ENCODE measurements at places on chromosomes 12 and 14.

GRCh38 chr14:96090441-96091148, 51.4 kb downstream of the C14orf132 start:
- DNase-seq = no peak

DNA sequence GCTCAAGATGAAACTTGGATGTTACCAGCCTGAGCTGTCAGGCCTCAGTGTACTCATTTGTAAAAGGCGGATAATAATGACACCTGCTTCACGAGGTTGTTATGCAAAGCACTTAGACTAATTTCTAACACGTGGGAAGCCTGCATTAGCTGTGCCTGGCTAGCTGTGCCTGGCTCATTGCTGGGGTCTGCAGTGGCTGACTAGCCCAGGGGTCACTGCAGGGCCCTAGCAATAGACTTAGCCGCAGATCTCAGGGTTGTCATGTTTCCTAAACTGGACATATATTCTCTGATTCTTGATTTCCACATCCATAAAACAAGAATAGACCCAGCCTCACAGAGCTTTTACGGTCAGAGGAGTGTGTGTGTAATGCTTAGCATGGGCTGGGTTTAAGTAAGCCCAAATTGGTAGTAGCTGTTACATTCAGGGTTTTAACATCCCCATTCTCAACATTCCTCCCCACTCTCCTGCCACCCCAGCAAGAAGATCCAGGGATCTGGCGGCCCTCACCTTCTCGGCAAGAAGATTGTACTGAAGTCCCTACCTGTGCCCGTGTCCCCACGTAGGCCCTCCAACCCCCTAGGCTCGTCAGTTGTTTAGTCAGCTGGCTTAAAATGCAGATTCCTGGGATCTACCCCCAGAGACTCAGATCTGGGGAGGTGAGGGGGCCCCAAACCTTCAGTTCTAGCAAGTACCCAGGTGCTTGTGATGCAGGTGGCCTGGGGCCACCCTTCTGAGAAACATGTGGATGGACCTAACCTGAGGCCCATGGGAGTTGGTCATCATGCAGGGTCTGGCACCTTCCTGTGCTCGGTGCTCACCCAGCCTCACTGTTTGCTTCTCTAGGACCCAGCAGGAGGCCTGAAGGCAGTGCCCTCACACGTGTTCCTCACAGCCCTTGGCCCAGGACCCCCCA, 8.6 kb downstream of the NR4A1 start:
- DNase-seq = peak; percentile 54

GRCh38 chr12:19064713-19065112, 64.8 kb upstream of the PLEKHA5 start:
- DNase-seq = no peak

GRCh38 chr12:77847060-77847541, 16.4 kb downstream of the NAV3 start:
- DNase-seq = no peak

DNA sequence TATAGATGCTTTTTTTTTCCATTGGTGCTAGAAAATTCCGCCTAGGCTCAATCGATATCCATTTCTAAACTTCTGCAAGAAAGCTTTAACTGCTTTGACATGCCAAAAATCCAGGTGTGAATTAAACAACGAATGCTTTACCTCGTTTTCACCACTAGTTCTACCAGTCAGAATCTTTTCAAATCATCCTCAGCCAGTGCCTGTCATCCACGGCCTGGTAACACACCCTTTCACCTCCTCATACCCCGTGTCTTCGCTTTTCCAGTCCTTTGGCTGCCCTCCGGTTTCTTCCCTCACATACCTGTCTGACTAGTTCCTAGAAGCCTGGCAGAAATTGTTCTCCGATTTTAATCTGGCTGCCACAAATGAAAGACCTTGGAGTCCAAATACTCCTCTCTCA, 1.4 kb upstream of the PHC1 start:
- no peak for DNase-seq

GRCh38 chr12:78185109-78185508, 354.4 kb downstream of the NAV3 start:
- no peak for DNase-seq

- no peak for DNase-seq
Measured at GRCh38 chr12:57474862-57475261, 4.8 kb downstream of the ARHGAP9 start.

DNA sequence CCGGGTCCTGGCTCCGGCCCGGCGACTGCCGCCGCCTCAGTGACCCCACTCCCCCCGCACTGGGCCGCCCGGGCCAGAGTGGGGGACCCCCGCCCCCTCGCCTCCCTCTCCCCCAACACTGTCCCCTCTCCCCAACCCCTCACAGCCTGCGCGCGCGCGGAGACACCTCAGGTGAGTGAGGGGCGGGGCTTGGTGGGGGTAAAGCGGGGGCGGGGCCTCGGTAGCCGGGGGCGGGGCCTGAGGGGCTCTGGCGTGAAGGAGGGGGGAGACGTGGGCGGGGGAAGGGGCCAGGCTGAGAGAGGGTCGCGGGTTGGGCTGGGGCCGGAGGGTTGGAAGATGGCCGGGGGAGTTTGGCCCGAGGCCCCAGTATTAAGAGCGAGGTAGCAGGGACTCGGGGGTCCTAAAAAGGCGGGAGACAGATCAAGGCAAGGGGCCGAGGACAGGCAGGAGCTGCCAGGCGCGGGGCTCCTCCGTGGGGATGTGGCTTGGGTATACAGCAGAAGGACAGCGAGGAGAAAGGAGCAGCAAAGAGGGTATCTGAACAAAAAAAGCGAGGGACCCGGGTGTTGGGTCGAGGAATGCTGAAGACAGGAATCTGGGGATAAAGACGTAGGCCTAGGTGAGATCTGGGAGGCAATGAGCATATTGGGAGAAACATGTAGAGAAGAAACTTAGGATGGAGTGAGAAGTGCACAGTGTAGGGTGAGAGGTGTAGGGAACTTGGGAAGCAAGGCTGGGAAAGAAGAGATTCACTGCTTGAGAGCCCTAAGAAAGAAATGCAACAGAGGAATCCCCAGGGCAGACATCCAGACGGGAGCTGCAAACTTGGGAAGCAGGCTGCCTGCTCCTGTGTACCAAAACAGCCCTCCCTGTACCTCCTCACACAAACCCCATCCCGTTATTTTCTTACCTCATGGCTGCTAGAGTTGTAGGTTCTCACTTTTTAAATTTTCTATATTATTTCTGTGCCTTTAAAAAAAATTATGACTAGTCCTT, 10.8 kb downstream of the SUOX start:
- peak; percentile 66 for DNase-seq

DNA sequence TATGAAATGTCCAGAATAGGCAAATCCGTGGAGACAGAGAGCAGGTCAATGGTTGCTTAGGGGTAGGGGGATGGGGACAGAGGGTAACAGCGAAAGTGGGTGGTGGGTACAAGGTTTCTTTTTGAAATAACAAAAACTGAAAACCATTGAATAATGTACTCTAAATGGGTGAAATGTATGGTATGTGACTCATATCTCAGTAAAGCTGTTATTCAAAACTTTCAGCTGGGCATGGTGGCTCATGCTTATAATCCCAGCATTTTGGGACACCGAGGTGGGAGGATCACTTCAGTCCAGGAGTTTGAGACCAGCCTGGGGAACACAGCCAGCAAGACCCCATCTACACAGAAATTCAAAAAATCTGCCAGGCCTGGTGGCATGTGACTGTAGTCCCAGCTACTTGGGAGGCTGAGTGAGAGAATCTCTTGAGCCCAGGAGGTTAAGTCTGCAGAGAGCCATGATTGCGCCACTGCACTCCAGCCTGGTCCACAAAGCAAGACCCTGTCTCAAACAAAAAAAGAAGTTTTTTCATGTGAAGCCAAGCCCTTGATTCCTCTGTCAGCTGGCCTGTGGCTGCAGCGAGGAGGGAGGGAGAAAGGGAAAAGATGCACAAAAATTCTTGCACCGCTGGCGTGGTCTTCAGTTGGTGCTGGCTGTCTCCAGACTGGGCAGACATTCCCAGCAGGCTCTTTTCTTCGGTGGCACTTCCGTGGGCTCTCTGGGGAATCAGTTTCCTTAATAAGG, 248.2 kb downstream of the SLC41A2 start:
- no peak for DNase-seq

DNA sequence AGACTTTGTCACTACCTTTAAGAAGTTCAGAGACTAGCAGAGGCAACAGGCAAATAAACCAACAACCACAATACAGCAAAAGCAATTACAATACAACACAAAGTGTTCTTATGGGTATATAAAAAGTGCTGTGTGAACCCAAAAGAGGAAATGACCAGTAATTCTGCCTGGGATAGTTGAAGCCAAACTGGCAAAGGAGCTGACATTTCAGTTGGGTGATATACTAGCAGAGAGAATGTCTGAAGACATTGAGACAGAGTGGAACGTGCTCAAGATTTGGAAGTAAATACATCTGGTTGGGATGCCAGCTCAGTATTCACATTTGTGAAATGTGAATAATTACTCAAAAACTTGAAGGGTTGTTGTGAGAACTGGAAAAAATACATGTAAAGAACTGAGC, 80.6 kb upstream of the GTF2A1 start:
- no peak for DNase-seq

DNA sequence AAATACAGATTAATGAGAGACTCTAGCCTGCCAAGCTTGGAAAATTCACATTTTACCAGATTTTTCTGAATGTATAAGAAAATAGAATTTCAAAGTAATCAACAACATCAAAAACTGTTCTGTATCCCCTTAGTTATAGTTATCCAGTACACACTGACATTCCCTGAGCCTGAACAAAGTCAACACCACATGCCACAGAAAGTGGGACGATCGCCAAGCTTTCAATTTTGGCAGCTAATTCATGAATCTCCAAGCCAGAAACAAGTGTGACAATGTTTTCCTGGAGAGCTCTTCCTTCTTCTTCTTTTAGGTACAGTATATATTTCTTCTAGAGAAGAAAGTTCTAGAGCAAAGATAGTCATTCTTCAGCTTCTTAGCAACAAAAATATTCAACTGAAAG, 290.2 kb downstream of the PRKD1 start:
- DNase-seq = no peak

DNA sequence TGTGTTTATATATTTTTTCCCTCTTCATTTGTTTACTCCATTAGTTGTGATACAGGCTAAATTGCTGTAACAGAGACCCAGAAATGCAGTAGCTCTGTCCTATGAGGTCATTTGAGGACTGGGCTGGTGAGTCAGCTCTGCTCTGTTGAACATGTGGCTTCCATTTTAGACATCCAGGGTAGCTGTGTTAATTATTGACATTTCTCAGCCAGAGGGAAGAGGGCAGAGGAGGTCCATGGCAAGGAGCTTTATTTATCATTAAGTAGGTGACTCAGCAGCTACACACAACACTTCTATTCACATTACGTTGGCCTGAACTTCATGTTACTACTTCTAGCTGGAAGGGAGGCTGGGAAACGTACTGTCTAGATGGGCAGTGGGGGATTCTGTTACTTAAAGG, 85.4 kb downstream of the PTCSC3 start:
- DNase-seq = no peak

DNA sequence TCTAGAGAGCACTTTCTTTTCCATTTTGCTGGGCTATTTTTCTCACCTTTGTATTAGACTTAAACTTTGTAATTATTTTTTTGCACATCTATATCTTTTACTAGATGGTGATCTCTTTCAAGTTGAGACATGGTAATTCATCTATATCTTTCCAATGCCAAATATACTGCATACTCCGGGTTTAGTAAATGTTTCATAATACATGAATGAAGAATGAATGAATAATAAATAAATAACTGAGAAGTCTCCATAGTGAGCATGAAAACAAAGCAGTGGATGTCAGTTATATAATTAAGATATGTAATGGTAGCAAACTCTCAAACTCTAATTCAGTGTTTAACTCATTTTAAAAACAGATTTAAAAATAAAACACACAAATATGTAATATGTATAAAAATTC, 342.5 kb upstream of the KITLG start:
- no peak for DNase-seq

GRCh38 chr14:56580221-56580711, 668 bp downstream of the TMEM260 start:
- no peak for DNase-seq

DNA sequence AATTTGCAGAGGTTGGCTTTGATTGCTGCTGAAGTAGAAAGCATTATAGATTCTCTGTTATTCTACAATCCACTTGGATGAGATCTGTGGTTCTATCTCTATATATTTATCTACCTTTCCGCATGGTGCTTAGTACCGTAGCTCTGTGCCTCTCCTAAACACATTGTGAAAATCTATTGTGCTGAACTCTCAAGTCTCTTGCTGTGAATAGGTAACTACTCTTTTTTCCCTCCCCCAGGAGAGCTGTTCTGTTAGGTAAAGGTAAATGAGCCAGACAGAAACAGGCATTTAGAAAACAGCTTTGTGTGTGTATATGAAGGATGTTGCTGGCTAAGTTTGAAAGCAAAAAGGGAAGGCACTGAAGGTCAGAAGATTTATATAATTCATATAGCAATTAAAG, 112.6 kb downstream of the BRMS1L start:
- no peak for DNase-seq

GRCh38 chr14:51447411-51447810, 204.3 kb upstream of the FRMD6 start:
- DNase-seq = no peak

- no peak for DNase-seq
Measured at GRCh38 chr14:78202163-78202562, 32.0 kb downstream of the NRXN3 start.

GRCh38 chr12:126704609-126705008, 1562.4 kb upstream of the TMEM132C start:
- DNase-seq = no peak

- no peak for DNase-seq
Measured at GRCh38 chr14:49594347-49595091, 4.2 kb upstream of the LRR1 start.

DNA sequence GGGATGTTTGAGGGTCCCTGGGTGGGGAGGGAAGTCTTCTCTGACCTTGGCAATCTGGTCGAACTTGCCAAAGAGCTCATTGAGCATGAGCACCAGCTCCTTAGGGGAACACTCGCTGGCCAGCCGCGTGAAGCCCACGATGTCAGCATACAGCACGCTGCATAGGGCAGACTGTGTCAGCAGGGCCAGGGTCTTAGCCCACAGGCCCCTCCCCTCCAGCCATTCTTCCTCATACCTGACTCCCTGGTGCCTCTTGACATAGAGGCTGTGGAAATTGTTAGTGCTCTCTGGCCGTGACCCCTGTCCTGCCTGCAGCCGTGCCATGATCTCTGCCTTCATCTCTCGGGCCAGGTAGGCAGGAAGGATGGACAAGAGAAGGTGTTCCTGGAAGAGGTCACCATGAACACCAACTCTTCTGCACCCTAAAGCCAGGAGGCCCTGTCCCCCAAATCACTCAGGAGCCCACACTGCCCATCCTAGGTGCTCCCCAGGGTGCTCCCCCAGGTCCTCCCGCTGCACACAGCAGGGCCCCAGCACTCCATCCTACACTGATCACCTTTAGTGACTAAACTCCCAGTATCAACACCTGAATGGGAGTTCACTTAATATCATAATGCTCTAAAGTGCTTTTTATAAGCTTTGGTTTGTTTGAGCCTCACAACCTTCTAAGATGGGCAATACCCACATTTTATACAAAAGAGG, 3.7 kb downstream of the ADCY4 start:
- DNase-seq = no peak

GRCh38 chr14:89085737-89086382, 261.4 kb downstream of the TTC8 start:
- DNase-seq = no peak

- DNase-seq = no peak
Measured at GRCh38 chr12:62170241-62170640, 90.0 kb upstream of the USP15 start.
